ENCODE measurements at places on chromosomes 11 and 22. TPM values are rescaled to one million over a fixed set of nuclear protein-coding genes. Genes with fewer than 3 reads are reported as not detected.

GRCh38 chr11:128720522-128720985 is 26.7 kb downstream of the FLI1 start:
- no peak for DNase-seq

The MRGPRX4 gene
- total RNA-seq, result not detected

DNA sequence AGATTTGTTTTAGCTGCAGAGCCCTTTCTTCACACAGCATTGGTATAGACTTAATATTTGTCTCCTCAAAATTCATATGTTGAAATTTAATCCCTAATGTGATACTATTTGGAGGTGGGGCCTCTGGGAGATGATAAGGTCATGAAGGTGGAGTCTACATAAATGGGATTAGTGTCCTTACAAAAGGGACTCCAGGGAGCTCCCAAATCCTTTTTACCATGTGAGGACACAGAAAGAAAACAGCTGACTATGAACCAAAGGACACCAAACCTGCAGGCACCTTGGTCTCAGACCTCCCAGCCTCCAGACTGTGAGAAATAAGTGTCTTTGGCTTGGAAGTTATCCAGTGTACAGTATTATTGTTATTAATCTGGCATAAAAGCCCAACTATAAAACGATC is 10.2 kb downstream of the SLC35F2 start:
- no peak for DNase-seq

DNA sequence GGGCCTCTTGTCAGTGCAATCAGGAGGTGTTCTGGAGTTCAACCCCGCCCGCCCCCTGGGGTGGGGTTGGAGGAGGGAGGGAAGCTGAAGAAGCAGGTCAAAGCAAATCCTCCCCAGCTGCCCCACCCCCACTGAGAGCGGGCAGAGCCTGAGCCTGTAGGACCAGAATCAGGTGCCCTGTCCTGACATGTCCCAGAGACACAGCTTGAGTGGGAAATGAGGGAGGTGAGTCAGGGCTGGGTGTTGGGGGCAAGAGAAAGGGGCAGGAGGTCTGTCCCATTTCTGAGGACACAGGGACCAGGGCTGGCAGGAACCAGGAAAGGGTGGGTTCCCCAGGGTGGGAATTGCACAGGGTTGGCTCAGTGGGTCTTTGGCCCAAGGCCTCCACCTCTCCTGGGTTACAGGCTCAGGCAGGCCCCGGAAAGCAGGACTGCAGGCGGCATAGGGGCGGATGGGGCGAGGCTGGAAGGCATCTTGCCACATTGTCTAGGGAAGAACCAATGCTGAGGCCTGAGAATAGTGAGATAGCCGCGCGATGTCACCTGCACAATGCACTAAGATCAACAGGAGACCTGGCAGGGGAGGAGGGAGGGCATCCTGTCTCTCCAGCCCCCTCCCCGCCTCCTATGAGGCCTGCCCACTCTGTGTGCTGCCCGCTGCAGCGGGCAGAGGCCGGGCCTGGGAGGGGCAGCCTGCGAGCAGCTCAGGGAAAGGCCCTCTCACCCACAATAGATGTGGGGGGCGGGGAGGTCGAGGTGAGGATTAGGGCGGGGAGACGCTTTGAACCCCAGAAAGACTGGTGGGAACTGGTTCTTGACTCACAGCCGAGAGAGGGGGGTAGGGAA is 32.4 kb downstream of the NECTIN1 start:
- no peak for DNase-seq

GRCh38 chr11:70466596-70466995 is 68.3 kb downstream of the CTTN start:
- no peak for DNase-seq

DNA sequence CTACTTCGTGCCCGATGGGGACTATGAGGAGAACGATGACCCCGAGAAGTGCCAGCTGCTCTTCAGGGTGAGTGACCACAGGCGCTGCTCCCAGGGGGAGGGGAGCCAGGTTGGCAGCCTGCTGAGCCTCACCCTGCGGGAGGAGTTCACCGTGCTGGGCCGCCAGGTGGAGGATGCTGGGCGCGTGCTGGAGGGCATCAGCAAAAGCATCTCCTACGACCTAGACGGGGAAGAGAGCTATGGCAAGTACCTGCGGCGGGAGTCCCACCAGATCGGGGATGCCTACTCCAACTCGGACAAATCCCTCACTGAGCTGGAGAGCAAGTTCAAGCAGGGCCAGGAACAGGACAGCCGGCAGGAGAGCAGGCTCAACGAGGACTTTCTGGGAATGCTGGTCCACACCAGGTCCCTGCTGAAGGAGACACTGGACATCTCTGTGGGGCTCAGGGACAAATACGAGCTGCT is 751 bp downstream of the FIBIN start:
- DNase-seq, result no peak

The MUC2 gene
- total RNA-seq, result not detected

GRCh38 chr11:103436131-103436770 is 327.0 kb downstream of the DYNC2H1 start:
- no peak for DNase-seq

The KRTAP5-9 gene
- total RNA-seq, result not detected

- DNase-seq, result peak; percentile 60
These were observed 37.8 kb downstream of the ARRB1 start for GRCh38 chr11:75313513-75314272.

- no peak for DNase-seq
These were observed 3.3 kb upstream of the FXYD2 start for GRCh38 chr11:117827521-117828511.

The MYBPC3 gene
- 2,549 TPM for total RNA-seq

DNA sequence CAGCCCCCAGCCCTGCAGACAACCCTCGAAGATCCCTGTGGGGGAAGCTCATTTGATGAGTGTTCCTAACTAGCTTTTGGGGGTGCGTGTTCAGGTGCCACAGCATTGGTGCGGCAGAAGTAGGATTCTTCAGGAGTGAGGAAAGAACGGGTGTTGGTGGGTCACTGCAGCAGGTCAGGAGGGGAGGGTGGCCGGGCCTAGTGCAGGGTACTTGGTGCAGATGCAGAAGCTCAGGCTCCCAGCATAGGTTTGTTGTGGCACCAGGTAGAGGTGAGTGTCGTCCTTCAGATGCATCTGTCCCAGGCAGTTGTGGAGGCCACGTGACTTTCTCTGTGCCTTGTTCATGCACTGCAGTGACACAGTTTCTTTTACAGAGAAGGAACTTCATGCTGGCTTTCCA is 15.1 kb upstream of the ADORA2A start:
- no peak for DNase-seq

DNA sequence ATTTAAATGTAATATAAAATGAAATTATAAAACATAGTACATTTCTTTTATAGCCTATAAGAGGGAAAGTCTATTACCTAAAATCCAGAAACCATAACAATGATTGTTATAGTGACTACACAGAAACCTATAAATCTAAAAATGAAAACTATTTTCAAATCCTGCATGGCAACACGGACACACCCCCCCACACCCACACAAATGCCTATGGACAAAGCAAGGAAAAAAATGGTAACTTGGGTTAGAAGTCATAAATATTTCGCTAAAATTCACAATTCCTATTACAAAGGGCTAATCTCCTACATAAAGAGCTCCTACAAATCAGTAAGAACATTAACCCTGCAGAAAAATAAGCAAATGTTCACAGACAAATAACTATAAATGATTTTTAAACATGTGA is 56.4 kb downstream of the GAB2 start:
- no peak for DNase-seq

- no peak for DNase-seq
These were observed 6.5 kb downstream of the OR52M1 start for GRCh38 chr11:4551346-4551979.

The INPP5J gene
- total RNA-seq, result 27.2 TPM
